ENCODE measurements at places on chromosomes 3 and 15.

GRCh38 chr3:34263101-34263621 is 464.7 kb downstream of the PDCD6IP start:
- DNase-seq = no peak

DNA sequence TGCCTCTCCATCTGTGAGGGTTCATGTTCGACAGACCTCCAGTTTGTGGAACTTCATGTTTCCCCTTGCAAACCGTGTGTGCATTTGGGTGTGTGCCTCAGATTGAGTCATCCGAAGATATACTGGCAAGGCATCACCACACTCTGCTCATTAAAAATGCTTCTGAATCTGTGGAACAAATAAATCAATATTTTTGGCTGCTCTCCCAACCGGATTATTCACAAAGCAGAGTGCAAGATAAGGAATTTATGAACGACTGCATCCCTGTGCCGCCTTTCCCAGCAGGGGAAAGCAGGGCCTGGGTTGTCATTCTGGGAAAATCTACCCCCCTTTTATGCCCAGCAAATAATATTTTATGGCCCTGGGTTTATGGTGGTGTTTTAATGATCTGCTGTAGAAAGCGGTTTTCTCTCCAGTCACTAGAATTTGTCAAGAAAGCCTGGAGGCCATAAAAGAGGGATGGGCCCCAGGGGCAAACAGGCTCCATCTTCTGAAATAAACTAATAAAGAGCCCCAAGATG is 4.2 kb upstream of the WNT5A start:
- DNase-seq = no peak

DNA sequence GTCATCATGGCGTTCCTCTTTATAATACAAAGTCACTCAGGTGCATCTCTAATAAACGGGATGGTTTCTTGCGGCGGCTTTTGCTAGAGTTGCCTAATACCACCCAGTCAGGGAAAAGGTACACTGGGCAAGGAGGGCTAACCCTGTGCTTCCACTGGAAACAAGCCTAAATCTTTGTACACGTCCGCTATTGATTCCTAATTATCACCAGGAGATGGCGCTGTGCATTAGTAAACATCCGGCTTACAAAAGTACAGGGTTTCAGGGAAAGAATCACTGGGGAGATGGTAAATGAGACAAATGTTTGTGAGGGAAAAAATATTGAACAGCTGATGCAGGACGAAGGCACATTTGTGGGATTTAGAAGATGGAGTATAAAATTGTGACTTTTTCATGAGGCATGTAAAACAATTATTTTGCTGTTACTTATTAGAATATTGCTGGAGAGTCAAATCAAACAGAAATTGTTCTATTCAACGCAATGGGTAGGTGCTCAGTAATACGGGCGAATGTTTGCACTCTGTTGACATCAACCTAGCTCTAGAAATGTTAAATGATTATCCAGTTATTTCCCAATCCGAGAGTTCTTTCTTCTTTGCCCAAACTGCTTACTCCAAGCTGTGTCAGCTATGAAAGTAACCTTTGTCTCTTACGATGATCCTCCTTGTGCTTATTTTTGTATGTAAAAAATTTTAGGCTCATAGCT is 50.6 kb downstream of the GMNC start:
- DNase-seq = no peak

GRCh38 chr15:68305420-68305871 is 27.9 kb downstream of the FEM1B start:
- no peak for DNase-seq

- DNase-seq = peak; percentile 14
Observed at GRCh38 chr15:50883903-50884302, 24.6 kb upstream of the AP4E1 start.

- DNase-seq = no peak
Observed at GRCh38 chr3:121871430-121871829, 22.8 kb upstream of the SLC15A2 start.

- no peak for DNase-seq
Observed at GRCh38 chr3:128591738-128592426, 58.7 kb downstream of the RPN1 start.

DNA sequence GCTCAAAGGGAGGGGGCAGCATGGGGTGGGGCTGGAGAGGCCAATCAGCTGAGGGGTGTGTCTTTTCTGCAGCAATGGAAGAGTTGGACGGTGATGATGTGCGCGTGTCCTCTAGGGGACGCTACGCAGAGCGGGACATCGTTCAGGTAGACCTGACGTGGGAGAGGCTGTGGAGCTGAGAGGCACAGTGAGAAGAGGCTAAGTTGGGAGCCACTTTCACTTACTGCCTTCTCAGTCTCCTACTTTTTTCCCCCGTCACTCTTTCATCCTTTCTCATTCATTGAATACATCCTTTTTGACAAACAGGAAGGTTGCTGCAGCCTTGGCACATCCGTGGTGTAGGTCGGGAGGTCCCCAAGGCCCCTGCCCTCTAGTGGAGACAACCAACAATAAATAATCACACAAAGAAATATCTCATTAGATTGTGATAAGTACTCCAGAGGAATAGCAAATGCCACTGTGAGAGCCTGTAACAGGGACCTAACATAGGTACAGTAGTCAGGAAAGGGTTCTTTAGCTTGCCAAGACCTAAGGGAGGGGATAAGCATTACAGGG is 4.4 kb upstream of the BRPF1 start:
- peak; percentile 56 for DNase-seq

DNA sequence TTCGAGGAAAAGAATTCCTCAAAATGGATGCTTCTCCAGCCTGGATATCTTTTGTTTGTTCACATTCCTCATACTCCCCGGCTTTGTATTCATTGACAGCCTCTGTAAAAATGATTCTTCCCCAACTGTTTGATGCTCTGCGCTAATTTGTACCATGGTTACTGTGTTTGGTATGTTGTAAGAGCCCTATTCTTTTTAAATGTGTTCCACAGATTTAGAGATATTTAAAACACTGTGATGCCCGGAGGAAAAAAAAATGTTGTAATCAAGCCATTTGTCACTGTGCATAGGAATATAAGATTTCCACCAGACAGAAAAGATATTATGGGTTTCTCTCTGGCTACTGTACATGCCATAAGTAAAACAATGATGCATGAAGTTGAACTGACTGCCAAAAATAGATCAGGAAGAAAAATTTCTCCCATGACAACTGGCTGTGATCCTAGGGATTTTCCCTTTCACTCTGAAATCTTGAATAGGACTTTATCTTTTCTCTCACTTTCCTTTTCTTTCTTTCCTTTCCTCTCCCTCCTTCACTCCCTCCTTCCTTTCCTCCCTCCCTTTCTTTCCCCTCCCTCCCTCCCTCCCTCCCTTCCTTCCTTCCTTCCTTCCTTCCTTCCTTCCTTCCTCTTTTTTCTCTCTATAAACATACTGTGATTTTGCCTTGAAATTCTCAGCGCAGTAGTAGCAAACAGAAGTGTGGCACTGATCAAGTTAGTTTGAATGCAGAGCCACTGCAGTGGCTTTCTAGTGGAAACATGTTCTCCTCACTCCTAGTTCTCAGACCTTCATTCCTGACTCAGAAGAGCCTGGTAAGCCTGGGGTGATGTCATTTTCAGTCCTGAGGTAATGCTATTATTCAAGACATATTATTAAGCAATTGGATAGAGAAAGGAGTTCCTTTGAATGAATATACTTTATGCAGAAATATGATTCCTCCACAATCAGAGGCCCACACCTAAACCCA is 254.9 kb upstream of the TBL1XR1 start:
- DNase-seq = no peak

GRCh38 chr3:124584552-124585391 is 145.5 kb upstream of the UMPS start:
- DNase-seq = peak; percentile 11

DNA sequence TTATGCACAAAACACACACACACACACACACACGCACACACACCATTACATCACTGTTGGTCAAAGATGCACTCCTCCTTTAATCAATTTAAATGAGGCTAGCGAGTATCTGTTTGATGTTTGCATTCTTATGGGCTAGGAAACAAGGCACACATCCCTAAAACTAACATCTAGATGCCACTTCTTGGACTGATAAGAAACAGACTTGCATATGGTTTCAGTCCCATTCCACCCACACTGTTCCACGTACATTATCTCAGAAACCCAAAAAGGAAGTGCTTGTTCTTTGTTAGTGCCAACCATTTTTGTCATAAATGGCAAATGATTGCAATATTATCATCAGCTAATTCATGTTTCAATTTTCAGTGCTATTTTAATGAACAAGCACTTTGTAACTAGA is 69.5 kb downstream of the CCR1 start:
- no peak for DNase-seq

GRCh38 chr15:44033894-44034293 is 161.2 kb downstream of the FRMD5 start:
- DNase-seq = no peak

- DNase-seq = no peak
Observed at GRCh38 chr3:64612916-64613526, 74.8 kb downstream of the ADAMTS9 start.

DNA sequence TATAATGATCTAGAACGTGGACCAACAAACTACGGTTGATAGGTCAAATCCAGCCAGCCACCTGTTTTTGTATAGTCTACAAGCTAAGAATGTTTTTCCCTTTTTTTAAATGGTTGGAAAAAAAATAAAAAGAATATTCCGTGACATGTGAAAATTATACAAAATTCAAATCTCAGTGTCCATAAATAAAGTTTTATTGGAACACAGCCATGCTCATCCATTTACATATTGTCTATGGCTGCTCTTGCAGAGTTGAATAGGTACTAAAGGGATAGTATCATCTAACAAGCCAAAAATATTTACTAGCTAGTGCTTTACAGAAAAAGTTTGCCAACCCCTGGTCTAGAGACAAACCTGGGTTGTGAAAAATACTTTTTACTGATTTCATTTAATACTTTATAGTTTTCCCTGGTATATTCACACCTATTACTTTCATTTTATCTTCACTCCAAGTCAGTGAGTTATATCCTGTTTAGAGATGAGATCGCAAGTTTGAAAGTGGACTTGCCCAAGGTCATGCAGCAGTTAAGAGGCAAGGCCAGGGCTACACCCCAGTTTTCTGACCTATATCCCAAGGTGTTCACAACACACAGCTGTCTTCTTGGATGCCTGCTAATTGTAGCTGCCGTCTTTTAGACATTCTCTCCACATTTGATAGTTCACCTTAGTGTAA is 58.4 kb downstream of the IGF2BP2 start:
- DNase-seq = no peak

GRCh38 chr3:192011137-192011536 is 550.2 kb downstream of the PYDC2 start:
- DNase-seq = no peak

DNA sequence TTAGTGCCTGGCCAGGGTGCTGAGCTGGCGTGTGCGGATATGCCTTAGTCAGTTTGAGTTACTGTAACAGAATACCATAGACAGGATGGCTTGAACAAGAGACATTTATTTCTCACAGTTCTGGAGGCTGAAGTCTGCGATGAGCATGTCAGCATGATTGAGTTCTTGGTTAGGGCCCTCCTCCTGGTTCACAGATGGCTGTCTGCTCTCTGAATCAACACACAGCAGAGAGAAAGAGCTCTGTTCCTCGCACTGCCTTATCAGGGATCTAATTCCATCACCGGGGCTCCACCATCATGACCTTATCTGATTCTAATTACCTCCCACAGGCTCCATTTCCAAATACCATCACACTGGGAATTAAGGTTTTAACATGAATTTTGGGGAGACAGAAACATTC is 386.6 kb upstream of the DPH6 start:
- no peak for DNase-seq

DNA sequence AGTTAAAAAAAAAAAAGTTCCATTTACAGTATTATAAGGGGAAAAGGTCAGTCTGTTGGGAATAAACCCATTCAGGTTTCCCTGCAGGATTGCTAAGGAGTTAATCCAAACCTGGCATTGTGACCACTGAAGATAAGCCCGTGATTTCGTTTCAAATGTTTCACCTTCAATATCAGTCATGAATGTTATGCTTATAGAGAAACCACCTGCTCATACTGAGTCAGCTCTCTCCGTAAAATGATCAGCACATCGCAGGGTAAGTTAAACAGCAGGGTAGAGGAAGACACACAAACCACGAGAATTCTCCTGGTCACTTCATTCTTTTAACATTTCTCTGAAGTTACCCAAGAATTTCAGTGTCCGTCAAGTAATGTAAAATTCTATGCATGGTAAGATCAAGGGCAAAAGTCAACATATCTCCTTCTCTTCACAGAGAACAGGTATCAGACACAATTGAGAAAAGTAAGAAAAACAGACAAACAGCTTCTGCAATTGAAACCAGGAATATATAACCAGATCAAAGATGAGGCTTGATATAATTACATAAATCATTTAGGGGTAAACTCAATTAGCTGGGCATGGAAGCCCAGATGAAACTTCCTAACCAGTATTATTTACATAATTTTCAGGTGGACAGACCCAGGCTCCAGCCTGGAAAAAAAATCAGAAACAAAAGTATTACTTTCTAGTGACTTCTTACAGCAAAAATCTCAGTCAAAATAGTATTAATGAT is 67.6 kb upstream of the ARHGEF3 start:
- DNase-seq = no peak

DNA sequence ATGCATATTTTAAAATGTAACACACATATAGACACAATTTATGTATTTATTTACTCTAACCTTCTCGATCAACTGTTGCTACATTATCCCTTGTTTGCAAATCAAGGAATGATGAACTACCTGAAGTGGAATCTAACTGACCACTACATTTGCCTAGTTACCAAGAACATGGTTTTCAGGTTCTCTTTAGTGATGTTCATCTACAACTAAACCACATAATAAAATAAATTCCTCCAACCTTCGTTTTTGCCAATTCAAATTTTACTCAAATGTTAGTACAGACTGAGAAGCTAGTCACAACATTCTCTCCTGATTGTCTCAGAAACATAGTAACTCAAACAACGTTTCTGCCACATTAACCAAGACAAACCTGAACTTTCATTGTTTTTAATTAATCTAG is 521.9 kb downstream of the FOXP1 start:
- no peak for DNase-seq

DNA sequence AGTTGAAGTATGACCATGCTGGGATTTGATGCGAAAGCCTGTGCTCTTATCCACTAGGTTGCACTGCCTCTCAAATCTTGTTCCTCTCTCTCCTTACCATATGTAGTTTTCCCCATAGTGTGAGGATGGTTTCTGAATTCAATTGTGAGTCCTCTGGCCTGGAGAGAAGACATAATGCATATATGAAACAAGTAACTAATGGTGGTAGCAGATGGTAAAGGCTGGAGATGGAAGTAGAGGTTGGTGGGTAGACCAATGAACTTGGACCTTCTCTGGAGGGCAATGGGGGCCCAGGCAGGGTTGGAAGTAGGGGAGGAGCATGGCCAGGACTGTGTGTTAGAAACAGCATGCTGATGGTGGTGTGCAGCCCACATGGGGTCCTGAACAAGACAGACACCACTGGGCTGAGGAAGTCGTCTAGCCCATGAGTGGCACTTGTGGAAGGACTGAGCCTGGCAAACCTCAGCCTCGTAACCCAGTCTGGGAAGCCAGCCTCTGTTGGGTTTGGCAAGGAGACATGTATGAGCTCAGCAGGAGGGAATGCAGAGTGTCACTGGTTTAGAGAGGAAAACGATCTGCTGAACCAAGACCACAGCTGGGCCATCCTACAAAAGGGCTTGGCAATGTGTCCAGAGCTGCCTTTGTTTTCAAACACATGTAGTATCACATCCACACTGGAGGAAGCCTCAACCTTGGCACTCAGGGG is 18.5 kb upstream of the LMCD1 start:
- no peak for DNase-seq

All from activated CD4-positive, alpha-beta T cell treated with anti-CD3 and anti-CD28 coated beads for 4 hours (primary cell).